NCI-H1694 (cell line): ENCODE measurements at places on chromosomes 2 and 18.

DNA sequence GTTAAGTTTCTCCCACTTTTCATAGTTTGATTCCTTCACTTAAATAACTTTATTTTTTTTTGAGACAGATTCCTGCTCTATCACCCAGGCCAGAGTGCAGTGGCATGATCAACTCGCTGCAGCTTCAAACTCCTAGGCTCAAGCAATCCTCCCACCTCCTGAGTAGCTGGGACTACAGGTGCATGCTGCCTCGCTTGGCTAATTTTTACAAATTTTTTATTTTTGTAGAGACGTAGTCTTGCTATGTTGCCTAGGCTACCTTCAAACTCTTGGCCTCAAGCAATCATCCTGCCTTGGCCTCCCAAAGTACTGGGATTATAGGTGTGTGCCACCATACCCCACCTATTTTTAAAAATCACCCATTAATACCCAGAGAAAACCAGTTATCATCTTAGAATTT lies 14.2 kb upstream of the WIPF1 start:
- DNase-seq = no peak

- no peak for DNase-seq
Measured at GRCh38 chr18:79403723-79404566, 8.2 kb downstream of the NFATC1 start.

DNA sequence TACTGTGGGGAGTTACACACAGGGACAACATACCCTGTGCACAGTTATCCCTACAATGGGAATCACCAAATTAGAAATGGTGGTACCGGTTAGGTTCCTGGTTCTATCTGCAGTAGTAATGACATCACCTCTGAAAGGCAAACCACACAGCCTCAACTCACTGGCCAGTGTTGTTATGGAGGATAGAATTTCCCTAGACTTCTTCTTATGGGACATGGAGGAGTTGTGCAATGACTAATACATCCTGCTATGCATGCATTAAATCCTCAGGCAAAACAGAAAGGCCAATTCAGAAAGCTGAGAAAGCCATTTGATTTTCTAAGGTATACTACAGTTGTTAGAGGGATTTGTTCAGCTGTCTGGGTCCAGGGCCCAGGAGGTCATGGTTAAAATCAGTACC lies 439.3 kb downstream of the TMX3 start:
- DNase-seq = no peak

DNA sequence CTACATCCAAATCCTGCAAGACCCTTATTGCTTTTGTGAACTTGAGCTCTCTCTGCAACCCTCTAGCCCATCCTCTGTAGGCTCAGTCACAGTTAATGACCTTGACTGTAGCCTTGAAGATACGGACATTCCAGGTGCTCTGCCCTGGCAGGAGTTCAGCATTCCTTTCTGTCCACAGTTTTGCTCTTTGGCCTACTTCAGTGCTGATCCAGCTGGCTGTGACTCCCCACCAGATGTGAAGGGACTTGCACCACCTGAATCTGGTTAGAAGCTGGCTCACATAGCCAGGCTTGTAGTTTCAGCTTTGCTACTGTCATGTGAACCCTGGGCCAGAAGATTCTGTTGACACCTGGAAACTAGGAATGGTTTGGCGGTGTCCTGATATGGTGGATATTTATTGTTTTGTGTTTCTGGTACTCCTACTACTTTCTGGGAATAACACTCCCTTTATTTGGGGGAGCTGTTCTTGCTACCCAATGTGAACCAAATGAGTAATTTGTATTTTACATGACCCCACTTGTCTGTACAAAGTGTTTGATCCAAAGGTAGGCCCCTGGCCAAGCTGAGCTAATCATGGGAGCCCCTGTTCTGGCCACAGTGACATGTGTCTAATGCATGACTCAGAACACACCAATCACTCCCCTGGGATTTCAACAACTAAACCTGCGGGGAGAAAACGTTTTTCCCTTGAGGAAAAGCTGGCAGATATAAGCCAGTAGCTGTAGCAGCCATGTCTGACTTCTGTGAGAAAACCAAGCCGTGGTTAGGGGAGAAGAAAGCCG lies 73.4 kb downstream of the CDCA7 start:
- peak; percentile 31 for DNase-seq

GRCh38 chr18:11990539-11990938 lies 9.2 kb downstream of the IMPA2 start:
- no peak for DNase-seq

DNA sequence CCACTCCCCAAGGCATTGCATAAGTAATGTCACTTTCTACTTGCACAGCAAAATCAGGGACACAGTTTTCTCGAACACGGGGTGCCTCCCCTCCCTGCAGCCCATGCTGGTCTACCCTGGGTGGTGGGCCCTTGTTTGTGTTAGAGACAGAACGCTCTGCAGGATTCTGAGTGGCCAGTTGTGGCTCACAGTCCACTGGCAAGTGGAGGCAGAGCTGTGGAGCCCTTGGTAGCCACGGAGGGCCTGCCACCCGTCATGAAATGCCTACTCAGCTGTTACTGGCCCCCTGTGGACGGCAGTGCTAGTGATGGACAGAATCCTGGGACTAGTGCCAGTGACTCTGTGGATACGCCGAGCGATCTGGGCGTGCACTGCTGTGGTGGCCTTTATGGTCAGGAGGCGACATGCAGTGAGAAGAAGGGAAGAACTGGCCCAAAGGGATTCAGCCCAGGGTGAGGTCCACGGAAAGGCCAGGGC lies 54.0 kb upstream of the TXNDC2 start:
- no peak for DNase-seq

DNA sequence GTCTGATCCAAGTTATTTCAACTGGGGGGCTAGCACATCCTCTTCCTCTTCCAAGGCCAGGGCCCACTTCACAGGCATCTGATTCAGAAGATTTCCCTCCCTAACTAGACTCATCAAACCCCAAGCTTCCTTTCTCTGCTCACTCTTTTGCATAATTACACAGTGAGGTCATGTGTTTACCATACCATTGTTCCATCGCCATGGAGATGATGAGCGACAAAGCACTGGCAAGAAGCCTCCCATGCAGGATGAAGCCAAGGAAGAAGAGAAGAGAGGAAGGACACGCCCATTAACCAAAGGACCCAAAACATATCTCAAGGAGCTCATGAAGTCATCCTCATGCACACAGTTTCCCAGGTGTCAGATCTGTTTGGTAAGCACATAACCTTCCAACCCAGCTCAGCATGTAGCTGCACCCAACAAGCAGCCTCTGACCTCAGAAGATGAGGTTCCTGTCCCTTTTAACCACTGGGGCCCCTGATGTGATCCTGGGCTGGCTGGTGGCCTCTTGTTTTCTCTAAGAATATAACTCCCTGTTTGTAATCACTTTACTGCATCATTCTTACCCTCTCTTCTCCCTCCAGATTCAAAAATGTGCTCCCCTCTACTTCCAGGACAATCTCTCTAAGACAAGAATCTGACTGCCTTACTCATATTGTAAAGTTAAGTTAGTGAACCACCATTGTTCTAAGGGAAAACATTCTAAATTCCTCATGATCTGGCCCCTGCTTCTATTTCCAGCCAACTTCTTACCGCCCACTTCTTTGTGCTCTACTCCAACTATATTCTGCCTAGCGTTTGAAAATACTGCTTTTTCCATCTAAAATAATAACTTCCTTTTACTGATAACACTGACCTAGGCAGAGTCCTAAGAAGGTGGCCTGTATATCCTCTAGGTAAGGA lies 190.1 kb downstream of the TTC32 start:
- DNase-seq = no peak

- DNase-seq = no peak
Measured at GRCh38 chr2:96195410-96196066, 13.1 kb downstream of the STARD7 start.

DNA sequence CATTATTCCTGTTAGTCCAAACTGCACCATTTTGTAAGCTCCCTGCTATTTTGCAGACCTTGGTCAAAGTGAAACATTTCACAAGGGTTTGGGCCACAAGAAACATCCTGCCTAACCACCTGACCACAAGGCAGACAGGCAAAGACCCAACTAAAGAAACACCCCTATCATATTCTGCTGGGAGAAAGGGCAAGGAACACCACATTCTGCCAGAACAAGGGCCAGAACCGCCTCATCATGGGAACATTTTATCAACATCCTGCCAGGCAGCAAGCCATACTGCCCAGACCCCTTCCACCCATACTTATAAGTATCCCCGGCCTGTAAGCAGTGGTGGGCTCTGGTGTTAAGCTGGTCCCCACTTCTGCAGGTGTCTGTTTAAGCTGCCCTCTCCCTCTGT lies 12.0 kb upstream of the RAB31 start:
- no peak for DNase-seq

DNA sequence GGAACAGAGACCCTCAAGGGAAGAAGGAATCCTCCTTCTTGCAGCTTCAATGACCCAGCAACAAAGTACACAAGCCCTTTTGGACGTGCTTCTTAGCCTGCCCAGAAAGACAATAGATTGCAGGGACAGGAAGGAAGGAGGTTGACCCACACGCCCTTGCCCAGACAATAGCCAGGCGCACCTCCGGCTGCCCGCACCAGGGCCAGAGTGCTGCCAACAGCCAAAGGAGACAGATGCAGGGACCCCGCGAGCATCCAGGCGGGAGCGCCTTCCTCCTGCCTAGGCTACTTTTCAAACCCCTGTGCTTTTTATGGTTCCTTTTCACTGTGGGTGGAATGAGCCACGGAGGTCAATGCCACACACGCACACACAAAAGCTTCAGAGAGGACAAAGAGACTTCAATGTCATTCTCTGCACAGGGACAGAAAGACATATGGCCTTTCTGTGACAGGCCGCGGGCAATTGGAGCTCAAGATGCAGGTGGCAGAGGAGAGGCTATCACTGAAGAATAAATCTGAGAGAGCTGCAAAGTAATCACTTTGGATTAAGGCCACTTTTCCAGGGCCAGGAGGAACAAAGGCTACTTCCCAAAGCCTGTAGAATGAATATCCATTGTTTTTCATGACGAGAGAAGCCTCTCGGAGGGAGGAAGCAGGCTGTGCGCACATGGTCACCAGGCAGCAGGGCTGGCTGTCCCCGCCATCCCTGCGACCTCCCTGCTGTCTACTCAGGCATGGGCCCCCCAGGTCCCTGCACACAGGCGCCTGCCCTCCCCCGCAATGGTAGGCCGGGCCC lies 300.6 kb downstream of the EIPR1 start:
- no peak for DNase-seq

DNA sequence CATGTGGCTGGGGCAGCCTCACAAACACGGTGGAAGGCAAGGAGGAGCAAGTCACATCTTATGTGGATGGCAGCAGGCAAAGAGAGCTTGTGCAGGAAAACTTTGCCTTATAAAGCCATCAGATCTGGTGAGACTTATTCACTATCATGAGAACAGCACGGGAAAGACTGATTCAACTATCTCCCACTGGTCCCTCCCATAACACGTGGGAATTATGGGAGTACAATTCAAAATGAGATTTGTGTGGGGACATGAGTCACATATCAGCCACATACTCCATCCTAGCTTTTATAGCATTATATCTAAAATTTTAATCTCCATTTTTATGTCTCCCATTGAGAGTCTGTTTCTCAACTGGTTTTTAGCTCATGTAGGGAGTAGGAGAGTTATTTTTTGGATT lies 45.7 kb downstream of the ICOS start:
- no peak for DNase-seq

DNA sequence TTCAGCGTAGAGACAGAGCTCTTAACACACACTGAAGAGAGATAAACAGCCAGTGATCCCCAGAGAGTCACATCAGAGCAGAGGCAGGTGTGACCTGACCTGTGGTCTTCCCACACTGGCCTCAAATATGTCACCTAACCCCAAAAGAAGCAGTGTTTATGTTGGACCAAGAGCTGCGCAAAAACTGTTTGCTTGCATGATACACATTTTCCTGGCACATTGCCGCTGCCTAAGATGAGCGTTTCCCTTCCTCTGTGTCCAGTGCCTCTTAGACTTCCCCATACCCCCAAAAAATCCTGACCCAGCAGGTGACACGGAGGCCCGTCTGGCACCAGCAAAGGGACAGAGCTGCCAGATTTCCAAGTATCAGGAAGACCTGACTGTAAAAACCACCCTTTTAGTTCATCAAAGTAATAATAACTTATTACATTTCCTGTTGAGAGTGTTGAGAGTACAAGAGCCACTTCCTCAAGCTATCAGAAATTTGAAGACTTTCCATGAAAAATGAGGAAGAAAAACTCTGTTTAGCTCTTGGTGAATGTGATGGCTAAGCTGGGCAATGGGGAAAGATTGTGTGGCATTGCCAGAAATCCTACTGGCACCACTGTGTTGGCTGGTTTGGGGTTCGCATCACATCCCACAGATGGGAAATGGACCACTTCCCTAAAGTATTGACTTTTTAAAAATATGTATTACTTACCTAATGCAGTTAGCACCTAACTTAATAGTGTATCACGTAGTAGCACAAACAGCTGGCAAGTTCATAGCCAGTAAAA lies 6.7 kb downstream of the TNFRSF11A start:
- DNase-seq = no peak

- DNase-seq = peak; percentile 69
Measured at GRCh38 chr2:144233317-144233716, 286.6 kb downstream of the ZEB2 start.

DNA sequence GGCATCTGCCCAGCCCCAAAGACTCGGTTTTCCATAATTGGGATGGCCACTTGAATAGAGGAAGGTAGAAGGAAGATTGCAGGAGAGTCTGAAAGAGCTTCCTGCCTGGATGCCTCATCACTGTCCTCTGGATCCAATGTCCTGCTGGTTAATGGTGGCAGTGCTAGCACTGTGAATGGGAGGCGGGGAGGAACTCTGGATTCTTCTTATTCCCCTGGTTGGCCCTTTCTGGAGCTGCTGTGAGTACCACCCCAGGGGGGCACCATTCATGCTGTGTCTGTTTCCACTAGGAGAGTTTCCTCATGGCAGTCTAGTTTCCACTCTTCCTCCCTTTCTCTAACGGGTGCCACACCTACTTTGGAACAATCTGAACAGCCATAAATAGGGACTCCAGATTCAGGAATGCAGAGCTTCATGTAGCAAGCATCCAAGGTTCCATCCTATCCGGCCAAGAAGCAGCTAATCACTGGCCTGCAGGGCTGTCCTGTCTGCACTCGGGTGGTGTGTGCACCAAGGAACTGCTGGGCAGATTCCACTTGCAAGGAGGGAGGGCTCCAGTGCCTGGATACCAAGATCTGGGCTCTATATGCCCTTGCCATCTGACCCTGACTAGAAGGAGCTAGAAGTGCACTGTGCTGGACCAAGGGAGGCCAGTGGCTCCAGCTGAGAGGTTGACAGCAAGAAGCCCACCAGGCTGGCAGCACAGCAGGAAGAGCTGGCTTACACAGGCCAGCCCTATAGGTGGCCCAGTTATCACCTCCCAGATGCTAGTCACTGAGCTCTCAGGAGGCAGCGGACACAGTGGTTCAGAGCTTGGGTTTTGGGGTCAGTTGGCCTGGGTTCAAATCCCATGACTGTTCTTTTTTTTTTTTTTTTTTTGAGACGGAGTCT lies 4.6 kb upstream of the ATOH8 start:
- no peak for DNase-seq

DNA sequence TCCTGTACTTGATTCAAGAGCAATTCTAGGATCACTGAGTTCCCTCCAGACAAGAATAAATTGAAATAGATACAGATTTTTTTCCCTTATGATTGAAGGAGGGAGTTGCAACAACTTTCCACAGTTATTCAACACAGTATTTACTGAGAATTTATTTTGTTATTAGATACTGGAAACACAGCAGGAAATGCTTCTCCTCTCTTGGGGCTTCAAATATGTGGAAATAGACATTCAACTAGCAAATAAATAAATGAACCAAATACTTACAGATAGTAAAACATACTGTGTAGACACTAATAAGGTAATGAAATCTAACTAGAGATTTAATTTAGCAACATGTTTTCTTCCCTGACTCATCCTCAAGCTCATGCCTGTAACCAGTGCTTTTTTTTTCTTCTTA lies 169.2 kb downstream of the LNPK start:
- DNase-seq = no peak

GRCh38 chr2:1550658-1551316 lies 137.5 kb downstream of the TPO start:
- peak; percentile 19 for DNase-seq

- DNase-seq = no peak
Measured at GRCh38 chr2:126907671-126908070, 9.0 kb downstream of the TEX51 start.
